ENCODE measurements at places on chromosomes 4 and X. TPM values are rescaled to one million over a fixed set of nuclear protein-coding genes. Genes with fewer than 3 reads are reported as not detected.

The FGFBP2 gene
- total RNA-seq, result not detected

The TSPAN6 gene
- 42.9 TPM for total RNA-seq

The ARMCX2 gene
- not detected for total RNA-seq

The WFS1 gene
- 17.9 TPM for total RNA-seq

The MRFAP1 gene
- total RNA-seq, result 237 TPM

The SLC6A8 gene
- total RNA-seq, result 9.8 TPM

The SOD3 gene
- not detected for total RNA-seq

The NUP62CL gene
- 16.3 TPM for total RNA-seq

The BMP2K gene
- 11.9 TPM for total RNA-seq

The ADAMTS3 gene
- 0.06 TPM for total RNA-seq

The BBS12 gene
- total RNA-seq, result 1.9 TPM

The DAPP1 gene
- not detected for total RNA-seq

The REST gene
- total RNA-seq, result 8.7 TPM

The MAGEA12 gene
- not detected for total RNA-seq

The FRG2 gene
- total RNA-seq, result 0.09 TPM

The VSIG1 gene
- total RNA-seq, result 0.40 TPM

The TMEM192 gene
- total RNA-seq, result 8.4 TPM

The CEP135 gene
- 5.7 TPM for total RNA-seq

The TMEM35A gene
- not detected for total RNA-seq

The PAGE1 gene
- not detected for total RNA-seq

The DKK2 gene
- not detected for total RNA-seq

The DCUN1D4 gene
- total RNA-seq, result 15.1 TPM

The CASP3 gene
- 21.3 TPM for total RNA-seq

The TCEANC gene
- total RNA-seq, result 0.73 TPM

The CXCL9 gene
- total RNA-seq, result not detected

The CFAP97 gene
- 12.5 TPM for total RNA-seq

The MAEA gene
- total RNA-seq, result 52.1 TPM

The KIT gene
- total RNA-seq, result not detected

The MAPK10 gene
- 0.64 TPM for total RNA-seq

The NCAPG gene
- 28.9 TPM for total RNA-seq

The ADH1B gene
- total RNA-seq, result not detected

The NPY5R gene
- not detected for total RNA-seq

The UGT8 gene
- total RNA-seq, result 0.13 TPM

The IQCM gene
- total RNA-seq, result not detected

The XK gene
- total RNA-seq, result 0.39 TPM

The SHROOM2 gene
- total RNA-seq, result 0.27 TPM

The L1CAM gene
- total RNA-seq, result 23.1 TPM

The ODAM gene
- total RNA-seq, result not detected

The GLUD2 gene
- total RNA-seq, result 1.6 TPM

The MAP7D3 gene
- total RNA-seq, result 14.2 TPM

The RAB40AL gene
- 0.22 TPM for total RNA-seq

The SERTM2 gene
- total RNA-seq, result not detected

The SLC9B1 gene
- total RNA-seq, result not detected

Data from A549 treated with RU486 at 1 μM for 4 hours (cell line).